ENCODE measurements at places on chromosomes 5 and 9.
A peak's percentile ranks its signal among the peaks of the same experiment; 100 is the strongest.

- no peak for DNase-seq
Measured at GRCh38 chr5:33563983-33564908, 123.5 kb downstream of the TARS1 start.

DNA sequence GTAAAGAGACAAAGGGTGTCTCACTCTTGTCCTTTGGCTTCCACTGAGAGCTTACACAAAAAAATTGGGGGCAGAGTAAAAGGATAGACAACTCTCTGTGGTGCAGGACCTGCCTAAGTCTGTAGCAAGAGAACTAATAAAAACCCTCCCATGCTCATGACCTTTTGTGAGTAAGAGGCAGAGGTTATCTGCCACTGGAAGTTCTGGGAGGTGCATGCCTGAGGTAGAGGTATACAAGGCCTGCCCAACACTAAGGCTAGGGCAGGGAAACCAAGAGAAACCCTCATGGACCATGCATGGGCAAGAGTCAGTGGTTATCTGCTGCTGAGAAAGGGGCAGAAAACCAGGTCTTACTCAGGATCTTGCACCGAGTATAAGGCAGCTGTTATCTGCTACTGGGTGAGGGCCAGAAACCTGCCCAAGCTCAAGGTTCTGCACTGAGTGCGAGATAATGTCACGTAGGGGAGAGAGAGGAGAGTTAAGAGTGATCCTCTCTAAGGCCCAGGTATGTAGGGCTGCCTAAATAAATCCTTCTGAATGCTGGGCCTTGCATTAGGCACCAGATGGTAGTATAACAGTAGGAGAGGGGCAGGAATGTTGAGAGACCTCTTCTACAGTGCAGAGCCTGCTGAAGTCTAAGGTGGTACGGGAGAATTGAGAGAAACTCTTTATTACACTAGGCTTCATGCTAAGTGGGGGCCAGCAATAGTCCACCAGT lies 143.4 kb downstream of the MACROH2A1 start:
- no peak for DNase-seq

DNA sequence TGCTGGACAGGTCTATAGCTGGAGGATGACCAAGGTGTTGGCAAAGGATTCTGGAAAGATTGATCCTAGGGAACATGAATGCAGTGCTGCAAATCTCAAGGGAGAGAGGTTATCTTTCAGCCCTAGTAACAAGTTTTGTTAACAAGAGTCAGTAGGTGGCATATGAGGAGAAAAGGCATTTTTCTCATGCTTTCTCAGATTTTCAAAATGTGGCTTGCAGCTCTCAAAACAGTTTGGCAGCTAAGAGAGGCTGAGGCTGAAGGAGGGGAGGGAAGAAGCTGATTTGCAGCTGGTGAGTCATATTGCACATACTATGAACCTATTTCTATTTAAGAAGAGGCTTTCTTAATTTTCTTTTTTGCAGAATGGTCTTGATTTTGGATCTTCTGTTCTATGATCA lies 64.3 kb upstream of the PCA3 start:
- no peak for DNase-seq

GRCh38 chr5:115170134-115170928 lies 623 bp upstream of the TRIM36 start:
- no peak for DNase-seq

GRCh38 chr9:127729522-127730256 lies 5.4 kb downstream of the TOR2A start:
- DNase-seq = no peak

DNA sequence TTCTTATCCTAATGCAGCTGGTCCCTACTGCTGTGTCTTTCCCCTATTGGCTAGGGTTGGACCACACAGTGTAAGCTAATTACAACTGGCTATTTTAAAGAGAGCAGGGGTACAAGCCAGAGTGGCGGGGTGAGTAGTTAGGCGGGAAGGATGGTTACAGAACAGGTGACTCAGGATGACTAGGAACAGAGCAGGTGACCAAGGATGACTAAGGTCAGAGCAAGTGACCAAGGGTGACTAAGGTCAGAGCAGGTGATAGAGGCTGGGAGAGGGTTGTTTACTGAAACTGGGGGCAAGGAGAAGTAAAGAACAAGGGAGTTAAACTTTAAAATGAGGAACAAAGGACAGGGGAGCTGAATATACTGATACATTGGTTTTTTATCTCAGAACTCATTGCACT lies 125.4 kb downstream of the PTTG1 start:
- DNase-seq = no peak

DNA sequence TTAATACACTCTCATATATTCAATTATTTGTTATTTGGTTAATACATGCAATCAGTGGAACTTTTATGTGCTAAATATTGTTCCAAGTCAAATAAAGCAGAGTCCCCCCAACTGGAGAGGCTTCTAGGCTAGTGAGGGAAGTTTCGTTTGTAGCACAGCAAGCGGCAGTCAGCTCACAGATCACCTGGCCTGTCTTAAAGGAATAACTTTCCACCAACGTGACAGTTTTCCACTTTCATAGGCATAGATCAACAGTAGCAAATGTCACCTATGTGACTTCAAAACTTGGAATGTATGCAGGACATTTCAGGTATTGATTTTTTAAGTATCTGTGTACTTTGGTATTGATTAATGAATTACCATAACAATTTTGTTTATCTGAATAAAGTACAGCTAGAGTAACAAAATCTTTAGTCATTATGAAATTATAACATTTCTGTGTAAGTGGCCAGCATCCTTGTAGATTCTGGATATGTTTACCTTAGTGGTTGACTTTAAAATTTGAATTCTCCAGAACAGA lies 129.7 kb upstream of the VCAN start:
- DNase-seq = no peak

GRCh38 chr9:71908825-71909224 lies 2.2 kb downstream of the ABHD17B start:
- DNase-seq = no peak

DNA sequence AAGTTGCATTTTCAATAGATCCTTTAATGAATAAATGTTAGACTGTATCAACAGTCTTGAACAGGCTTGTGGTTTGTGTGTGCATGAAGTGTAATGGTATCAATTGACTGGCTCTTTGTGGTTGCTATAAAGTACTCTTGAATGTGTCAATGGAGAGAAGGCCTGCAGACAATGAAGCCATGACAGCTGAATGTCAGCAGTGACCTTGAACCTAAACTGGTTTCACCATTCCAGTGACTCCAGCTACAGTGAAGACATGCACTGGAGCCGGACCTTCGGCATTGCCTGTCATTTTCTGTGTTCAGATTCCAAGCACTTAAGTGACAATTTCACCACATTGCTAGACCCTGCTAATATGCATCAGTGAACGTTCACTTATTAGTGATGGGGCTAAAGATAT lies 276.0 kb upstream of the TMEM161B start:
- DNase-seq = no peak

DNA sequence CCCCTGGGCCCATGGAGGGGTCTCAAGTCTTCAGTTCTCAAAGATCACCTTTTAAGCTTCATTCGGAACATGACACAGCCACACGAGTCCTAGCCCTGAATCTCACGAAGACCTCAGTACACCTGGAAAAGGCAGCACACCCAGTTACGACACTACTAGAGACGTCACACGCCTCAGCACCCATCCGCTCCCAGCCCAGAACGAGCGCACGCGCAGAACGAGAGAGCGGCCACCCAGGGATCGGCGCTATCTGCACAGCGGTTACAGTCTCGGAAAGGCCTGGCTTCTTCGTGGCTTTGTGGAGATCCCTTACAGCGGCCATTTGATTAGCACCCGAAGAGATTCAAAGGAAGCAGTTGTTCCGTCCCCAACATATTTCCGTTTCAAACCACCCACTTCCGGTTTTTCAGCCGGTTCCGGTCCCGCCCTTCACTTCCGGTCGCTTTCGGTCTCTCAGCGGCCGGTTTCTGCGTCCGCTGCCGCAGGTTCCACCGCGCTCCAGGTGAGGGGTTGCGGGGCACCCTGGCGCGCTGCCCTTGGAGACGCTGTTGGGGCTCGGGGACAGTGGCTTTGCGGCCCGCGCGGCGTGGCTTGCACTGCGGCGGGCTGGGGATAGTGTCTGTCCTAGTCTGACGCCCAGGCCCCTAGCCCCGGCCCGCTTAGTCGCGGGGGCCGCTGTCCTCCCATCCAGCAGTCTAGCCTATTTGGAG lies at the start of gene UBLCP1:
Gene UBLCP1, plus strand, starts transcription at position 432 of the 710 bp plus-strand sequence. CDS start 5,626 bp downstream, outside the sequence.
- DNase-seq = peak; percentile 70

DNA sequence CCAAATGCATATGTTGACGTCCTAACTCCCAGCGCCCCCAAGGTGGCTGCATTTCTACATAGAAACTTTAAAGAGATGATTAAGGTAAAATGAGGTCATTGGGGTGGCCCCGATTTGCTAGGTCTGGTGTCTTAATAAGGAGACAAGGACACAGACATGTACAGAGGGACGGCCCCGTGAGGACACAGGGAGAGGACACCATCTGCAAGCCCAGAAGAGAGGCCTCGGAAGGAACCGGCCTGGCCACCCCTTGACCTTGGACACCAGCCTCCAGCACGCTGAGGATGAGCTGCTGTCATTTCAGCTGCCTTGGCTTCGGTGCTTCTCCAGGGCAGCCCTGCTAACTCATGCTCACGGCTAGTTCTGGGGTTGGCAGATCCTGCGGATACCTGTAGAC lies 73.2 kb downstream of the MRPL36 start:
- no peak for DNase-seq

- DNase-seq = no peak
Measured at GRCh38 chr5:26563979-26564378, 474.4 kb downstream of the CDH9 start.

DNA sequence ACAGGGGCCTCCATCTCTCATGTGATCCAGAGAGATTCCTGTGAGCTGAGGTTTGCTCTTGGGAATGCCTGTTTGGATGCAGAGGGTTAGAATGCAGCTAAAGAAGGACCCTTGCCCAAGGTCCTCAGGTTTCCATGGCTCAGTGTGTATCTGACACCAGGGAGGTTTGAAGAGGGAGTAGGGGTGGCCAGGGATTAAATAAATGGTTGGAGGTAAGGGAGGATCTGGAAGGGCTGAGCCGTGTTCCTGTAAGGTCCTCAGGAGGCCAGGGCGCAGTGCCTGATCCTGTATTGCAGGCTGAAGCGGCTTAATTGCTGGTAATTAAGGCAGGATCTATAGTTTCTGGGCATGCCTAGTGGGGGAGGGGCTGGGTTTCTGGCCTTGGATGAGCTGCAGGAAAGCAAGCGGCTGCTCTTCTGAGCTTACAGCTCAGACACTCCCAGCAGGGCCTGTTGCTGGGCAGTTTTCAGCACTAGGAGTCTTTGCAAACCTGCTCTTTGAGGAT lies 41.5 kb upstream of the MAP1B start:
- DNase-seq = no peak

GRCh38 chr5:149206524-149207141 lies 65.0 kb upstream of the AFAP1L1 start:
- no peak for DNase-seq

DNA sequence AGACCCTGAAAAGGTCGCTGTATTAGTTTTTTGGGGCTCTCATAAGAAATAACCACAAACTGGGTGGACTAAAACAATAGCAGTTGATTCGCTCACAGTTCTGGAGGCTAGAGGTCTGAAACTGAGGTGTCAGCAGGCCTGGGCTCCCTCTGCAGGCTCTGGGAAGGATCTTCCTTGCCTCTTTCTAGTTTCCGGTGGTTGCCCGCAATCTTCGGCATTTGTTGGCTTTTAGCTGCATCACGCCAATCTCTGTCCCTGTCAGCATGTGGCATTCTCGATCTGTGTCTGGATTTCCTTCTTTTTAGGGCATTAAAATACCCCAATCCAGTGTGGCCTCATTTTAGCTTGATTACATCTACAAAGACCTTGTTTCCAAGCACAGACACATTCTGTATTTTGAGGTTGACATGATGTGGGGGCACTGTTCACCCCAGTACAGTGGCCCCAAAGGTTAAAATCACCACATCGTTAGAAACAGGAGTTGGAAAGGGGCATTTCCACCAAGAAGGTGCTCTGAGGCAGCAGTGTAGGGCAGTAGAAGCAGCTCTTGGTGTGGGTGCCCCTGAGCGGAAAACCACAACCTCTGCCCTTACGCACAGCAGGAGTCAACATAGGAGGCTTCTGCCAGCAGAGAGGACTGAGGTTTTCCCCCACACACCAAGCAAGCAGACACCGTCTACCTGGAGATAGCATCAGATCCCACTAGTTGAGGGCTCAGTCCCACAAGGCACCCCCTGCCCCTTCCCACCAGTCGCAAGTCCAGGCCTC lies 13.5 kb downstream of the ZNF79 start:
- no peak for DNase-seq

DNA sequence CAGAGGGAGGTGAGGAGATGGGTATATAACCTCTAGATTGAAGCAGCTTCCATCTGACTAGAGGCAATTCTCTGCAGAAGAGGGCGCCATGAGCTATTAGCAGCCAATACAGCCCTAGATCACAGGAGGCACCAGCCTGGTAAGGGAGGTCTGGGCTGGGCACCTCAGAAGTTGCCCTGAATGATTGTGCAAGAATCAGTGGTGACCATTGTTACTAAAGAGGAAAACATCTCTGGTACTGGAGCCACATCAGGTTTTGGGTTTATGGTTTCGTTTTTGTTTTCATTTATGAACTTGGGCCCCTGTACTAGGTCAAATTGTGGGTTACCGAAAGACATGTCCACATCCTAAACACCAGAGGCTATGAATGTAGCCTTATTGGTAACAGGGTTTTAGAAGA lies 342.0 kb downstream of the MLLT3 start:
- DNase-seq = no peak

GRCh38 chr5:95022967-95023695 lies 261.8 kb downstream of the MCTP1 start:
- no peak for DNase-seq

GRCh38 chr9:13956107-13956506 lies 357.8 kb downstream of the NFIB start:
- no peak for DNase-seq

- DNase-seq = no peak
Measured at GRCh38 chr9:136059851-136060670, 35.0 kb downstream of the NACC2 start.

DNA sequence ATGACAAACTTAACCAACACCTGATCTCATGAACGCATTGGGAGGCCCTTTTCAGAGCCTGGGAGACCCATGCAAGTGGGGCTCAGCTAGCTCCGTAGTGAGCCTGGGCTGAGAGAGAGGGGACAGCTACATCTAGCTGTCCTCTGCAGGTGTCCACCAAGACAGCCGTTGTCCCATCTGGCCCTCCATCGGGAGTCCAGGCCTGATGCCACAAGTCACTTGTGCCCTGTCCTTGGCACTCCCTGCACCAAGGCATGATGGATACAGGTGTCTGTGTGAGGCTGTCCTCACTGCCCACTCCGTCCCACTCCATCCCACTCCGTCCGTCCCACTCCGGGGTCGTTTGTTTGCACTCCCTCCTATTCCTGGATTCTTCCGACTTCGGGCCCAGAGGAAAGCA lies 2.5 kb upstream of the EDF1 start:
- DNase-seq = no peak

DNA sequence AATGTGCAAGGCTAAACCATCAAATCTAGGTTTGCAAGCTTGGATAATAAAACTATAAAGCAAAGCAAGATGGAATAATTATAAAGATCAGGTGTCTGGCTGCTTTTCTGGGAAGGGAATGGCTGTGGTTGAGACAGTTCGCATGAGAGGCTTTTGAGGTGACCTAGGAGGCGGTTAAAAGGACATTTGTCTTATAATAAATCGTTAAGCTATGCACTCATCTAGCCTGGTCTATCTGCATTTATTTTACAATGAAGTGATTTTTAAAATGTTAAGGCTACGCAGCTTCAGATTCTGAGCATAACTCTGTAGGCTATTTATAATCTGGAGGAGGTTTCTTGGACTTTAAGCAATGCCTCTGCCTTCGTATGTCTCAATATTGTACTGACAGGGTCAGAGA lies 29.4 kb upstream of the MAN2A1 start:
- DNase-seq = no peak

Measured in stimulated activated CD8-positive, alpha-beta memory T cell treated with anti-CD3 and anti-CD28 coated beads, Interleukin-12 subunit alpha, Interleukin-12 subunit beta, amount 100 ng/mL, for 1 hour (primary cell).